Activated T-cell treated with anti-CD3 and anti-CD28 coated beads, Interleukin-2, amount 50 U/mL, for 24 hours (primary cell): ENCODE measurements at places on chromosomes 12 and 14.

- peaks cover 1% of the 10 kb centered on the region for H3K4me1 ChIP-seq
- no peak overlapping the region for H3K4me3 ChIP-seq
- peaks cover 16% of the 10 kb centered on the region for H3K27me3 ChIP-seq
- DNase-seq: no peak
- H3K27ac ChIP-seq: no peak overlapping the region
Measured at GRCh38 chr12:127306604-127307215, 960.3 kb upstream of the TMEM132C start.

DNA sequence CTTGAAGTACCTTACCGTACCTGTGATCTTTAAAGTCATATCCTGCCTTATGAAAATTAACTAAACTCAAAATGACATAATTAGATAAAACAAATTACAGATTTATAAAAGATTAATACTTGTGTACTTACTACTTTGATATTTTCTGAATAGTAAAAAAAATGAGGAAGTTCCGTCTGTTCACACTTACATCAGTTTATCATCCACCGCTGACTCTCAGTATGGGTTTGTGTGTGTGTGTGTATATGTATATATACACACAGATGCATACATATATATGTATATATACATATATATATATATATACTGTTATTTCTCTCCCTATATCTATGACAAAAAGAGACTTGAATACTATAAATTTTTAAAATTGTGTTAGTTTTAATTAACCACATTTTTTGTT lies 65.0 kb upstream of the MON2 start:
- no peaks in the 10 kb centered on the region for H3K27me3 ChIP-seq
- H3K4me3 ChIP-seq: no peak overlapping the region
- peaks cover 30% of the 10 kb centered on the region for H3K4me1 ChIP-seq
- DNase-seq: no peak
- H3K36me3 ChIP-seq: peaks cover 85% of the 10 kb centered on the region
- no peak overlapping the region for H3K27ac ChIP-seq

GRCh38 chr12:104520242-104520900 lies 63.6 kb downstream of the CHST11 start:
- H3K4me3 ChIP-seq: no peak overlapping the region
- H3K4me1 ChIP-seq: peaks cover 89% of the 10 kb centered on the region
- no peaks in the 10 kb centered on the region for H3K27me3 ChIP-seq
- H3K27ac ChIP-seq: no peak overlapping the region
- DNase-seq: no peak
- H3K36me3 ChIP-seq: no peaks in the 10 kb centered on the region

DNA sequence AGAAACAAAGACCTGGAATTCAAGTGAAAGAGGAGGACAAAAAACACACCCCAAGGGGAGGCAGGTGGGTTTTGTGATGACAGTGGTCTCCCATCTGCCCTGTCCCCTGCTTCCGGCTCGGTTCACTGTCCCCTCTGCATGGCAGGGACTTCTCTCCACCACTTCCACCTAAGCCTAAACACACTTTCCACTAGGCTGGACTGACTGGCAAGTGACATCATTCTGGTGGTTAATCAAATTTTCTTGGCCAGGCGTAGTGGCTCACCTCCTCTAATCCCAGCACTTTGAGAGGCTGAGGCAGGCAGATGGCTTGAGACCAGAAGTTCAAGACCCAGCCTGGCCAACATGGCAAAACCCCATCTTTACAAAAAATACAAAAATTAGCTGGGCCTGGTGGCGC lies 11.9 kb downstream of the PLEKHG6 start:
- DNase-seq: no peak
- H3K36me3 ChIP-seq: peaks cover 9% of the 10 kb centered on the region
- peaks cover 59% of the 10 kb centered on the region for H3K4me1 ChIP-seq
- no peaks in the 10 kb centered on the region for H3K27me3 ChIP-seq

- H3K27ac ChIP-seq: peak overlapping the region; percentile 94
- H3K36me3 ChIP-seq: peaks cover 90% of the 10 kb centered on the region
- H3K4me1 ChIP-seq: peaks cover 93% of the 10 kb centered on the region
- H3K4me3 ChIP-seq: peak overlapping the region; percentile 60
Measured at GRCh38 chr14:54435500-54435981, 5.6 kb downstream of the CNIH1 start.

GRCh38 chr12:31035967-31036665 lies 37.5 kb upstream of the DDX11 start:
- no peaks in the 10 kb centered on the region for H3K4me1 ChIP-seq
- no peak overlapping the region for H3K4me3 ChIP-seq

- H3K27me3 ChIP-seq: no peaks in the 10 kb centered on the region
- no peak for DNase-seq
- H3K36me3 ChIP-seq: no peaks in the 10 kb centered on the region
- no peak overlapping the region for H3K4me3 ChIP-seq
- H3K27ac ChIP-seq: no peak overlapping the region
- H3K4me1 ChIP-seq: no peaks in the 10 kb centered on the region
Measured at GRCh38 chr12:129145381-129145780, 292.1 kb downstream of the GLT1D1 start.

DNA sequence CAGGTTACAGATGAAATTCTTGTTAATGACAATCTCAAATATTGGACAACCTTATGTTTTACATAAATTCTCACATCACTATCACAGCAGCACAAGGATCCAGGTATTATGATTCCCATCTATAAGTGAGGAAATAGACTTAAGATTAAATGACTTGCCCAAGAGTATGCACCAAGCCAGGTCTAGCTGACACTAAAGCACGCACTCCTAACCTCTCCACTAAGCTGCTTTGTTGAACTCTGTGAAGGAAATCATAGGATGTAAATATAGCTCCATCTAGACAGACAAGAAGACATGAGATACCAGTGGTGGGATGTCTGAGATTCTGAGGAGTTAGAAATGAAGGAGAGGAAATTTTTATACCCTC lies 87.9 kb downstream of the PHLDA1 start:
- peak overlapping the region; percentile 99 for H3K27ac ChIP-seq
- H3K4me3 ChIP-seq: peak overlapping the region; percentile 44
- peaks cover 44% of the 10 kb centered on the region for H3K4me1 ChIP-seq
- no peak for DNase-seq

- no peak overlapping the region for H3K4me3 ChIP-seq
- H3K27ac ChIP-seq: no peak overlapping the region
- peaks cover 10% of the 10 kb centered on the region for H3K27me3 ChIP-seq
- no peak for DNase-seq
- H3K36me3 ChIP-seq: no peaks in the 10 kb centered on the region
Measured at GRCh38 chr12:106522708-106523107, 60.1 kb upstream of the RFX4 start.

- no peaks in the 10 kb centered on the region for H3K27me3 ChIP-seq
- DNase-seq: no peak
- H3K27ac ChIP-seq: no peak overlapping the region
- H3K4me3 ChIP-seq: no peak overlapping the region
- no peaks in the 10 kb centered on the region for H3K4me1 ChIP-seq
Measured at GRCh38 chr12:119692410-119692809, 24.5 kb downstream of the PRKAB1 start.

DNA sequence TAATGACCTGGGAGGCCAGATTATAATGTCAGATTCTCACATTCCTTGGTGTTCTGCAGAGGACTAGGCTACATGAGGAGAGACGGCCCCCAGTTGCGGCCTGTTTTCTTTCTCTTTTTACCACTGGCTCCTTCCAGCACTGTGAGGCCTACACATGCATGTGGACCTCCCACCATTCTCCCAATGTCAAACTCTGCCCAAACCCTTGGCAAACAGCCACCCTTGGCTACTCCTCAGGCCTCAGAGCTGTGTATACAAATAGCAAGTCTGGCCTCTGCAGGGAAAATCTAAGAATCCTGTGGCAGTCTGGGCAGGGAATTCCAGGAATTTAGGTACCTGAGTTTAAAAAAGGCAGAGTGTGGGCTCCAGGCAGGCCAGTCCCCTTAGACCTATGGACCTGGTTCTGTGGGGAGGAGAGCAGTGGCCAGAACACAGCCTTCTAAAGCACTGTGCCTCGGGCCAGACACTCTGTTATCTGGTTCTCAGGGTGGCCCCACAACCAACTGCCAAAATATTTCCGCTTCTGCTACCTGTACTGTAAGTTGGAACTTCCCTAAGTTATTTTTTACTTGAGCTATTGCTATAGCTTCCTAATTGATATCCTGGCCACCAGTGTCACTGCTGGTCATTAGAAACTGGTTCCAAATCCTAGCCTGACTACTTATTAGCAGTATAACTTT lies 19.9 kb upstream of the NEDD1 start:
- peaks cover 11% of the 10 kb centered on the region for H3K27me3 ChIP-seq
- H3K4me1 ChIP-seq: peaks cover 9% of the 10 kb centered on the region
- no peak overlapping the region for H3K27ac ChIP-seq
- no peak for DNase-seq
- H3K4me3 ChIP-seq: no peak overlapping the region

GRCh38 chr12:124847113-124848074 lies 16.3 kb downstream of the SCARB1 start:
- H3K27me3 ChIP-seq: no peaks in the 10 kb centered on the region
- DNase-seq: no peak
- H3K4me3 ChIP-seq: no peak overlapping the region
- H3K27ac ChIP-seq: no peak overlapping the region
- H3K4me1 ChIP-seq: peaks cover 5% of the 10 kb centered on the region

DNA sequence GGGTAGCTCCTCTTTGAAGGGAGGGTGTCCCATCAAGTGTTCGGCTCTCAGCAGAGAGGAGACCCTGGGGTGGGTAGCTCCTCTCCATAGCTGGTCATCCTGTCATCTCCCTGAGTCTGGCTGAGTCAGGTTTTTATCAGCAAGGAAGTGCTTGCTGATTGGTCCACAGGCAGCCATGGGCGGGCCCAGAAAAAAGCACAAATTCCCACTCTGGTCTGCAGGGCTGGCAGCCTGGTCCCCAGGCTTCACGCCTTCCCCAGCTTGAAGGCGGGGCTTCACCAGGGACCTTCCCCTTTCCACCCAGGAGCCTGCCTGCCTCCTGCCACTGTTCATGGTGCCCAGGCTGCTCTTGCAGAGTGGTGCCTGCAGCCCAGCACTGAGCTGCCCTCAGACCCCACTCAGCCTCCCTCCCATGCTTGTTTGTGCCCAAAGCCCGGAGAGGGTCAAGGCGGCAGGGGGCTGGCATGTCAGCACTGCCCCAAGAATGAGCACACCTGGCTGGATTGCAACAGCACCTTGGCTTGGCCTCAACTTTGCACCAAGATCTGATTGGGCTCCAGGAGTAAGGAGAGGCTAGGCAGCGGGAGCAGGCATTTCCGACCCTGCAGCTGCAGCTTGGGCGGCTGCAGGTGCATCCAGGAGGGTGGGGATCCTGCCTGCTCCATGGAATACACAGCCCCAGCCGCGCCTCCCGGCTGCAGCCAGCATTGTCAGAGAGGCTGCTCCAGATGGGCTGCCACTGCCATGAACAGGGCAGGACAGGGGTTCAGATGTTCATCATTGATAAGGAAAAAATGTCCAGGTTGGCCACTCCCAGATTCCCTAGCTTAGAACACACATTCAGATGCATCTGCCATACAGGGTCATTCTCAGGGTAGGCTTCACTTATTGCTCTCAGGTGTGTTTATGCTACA lies 22.0 kb upstream of the WDR89 start:
- no peak overlapping the region for H3K4me3 ChIP-seq
- DNase-seq: no peak

DNA sequence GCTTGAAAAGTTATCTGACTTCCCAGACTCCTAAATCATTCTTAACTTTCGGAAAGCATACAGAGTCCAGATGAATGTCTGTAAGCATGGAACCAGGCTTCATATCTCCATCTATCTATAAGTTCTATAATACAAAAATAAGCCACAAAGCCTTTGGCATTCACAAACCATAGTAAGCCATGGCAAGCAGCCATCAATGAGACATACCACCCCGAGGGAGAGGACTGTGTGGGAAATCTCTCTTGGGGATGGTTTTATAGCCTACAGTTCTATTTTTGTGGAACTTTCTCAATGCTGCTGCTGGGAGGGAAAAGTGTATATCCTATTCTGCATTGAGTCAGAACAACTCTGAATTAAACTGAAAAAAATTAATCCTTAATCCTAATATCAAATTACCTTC lies 20.4 kb downstream of the EGLN3 start:
- no peaks in the 10 kb centered on the region for H3K4me1 ChIP-seq
- H3K36me3 ChIP-seq: no peaks in the 10 kb centered on the region
- no peak overlapping the region for H3K27ac ChIP-seq
- H3K4me3 ChIP-seq: no peak overlapping the region
- no peaks in the 10 kb centered on the region for H3K27me3 ChIP-seq
- no peak for DNase-seq

DNA sequence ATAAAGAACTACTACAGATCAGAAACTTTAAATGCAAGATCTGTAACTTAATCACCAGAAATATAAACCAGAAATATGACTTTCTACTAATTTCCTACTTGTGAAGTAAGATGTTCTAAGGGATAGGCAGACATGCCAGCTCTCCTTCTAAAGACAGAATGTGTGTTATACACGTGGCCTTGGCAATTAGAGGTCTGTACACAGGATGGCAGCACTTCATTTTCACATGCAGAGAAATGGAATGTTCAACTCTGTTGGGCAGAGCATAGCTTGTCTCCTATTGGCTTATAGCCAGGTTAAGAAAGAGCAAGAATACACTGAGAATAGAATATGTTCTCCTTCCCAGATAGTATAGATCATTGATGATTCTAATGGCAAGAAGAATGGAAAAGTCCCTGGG lies 403.8 kb downstream of the DAD1 start:
- H3K27ac ChIP-seq: no peak overlapping the region
- no peak for DNase-seq
- no peak overlapping the region for H3K4me3 ChIP-seq
- H3K27me3 ChIP-seq: no peaks in the 10 kb centered on the region
- H3K36me3 ChIP-seq: no peaks in the 10 kb centered on the region
- no peaks in the 10 kb centered on the region for H3K4me1 ChIP-seq

DNA sequence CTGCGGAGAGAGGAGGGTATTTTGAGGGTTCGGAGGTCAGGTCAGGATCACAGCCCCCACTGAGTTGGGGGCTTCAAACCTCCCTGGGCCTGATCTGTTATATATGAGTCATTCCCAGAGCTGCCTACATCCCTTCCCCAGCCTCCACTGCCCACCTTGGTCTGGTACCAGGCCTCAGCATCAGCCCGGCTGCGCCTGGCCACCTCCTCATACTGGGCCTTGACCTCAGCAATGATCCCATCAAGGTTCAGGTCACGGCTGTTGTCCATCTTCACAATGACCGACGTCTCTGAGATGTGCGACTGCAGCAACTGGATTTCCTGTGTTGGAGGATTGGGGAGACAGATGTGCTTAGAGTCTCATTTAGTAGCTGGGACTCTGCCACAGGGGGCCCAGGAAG lies 4.2 kb downstream of the KRT84 start:
- DNase-seq: no peak
- H3K4me1 ChIP-seq: peaks cover 10% of the 10 kb centered on the region
- no peaks in the 10 kb centered on the region for H3K36me3 ChIP-seq
- no peak overlapping the region for H3K4me3 ChIP-seq

- H3K4me1 ChIP-seq: peaks cover 27% of the 10 kb centered on the region
- H3K27me3 ChIP-seq: peaks cover 51% of the 10 kb centered on the region
- H3K4me3 ChIP-seq: no peak overlapping the region
Measured at GRCh38 chr14:51653775-51654532, 2.2 kb downstream of the FRMD6 start.

DNA sequence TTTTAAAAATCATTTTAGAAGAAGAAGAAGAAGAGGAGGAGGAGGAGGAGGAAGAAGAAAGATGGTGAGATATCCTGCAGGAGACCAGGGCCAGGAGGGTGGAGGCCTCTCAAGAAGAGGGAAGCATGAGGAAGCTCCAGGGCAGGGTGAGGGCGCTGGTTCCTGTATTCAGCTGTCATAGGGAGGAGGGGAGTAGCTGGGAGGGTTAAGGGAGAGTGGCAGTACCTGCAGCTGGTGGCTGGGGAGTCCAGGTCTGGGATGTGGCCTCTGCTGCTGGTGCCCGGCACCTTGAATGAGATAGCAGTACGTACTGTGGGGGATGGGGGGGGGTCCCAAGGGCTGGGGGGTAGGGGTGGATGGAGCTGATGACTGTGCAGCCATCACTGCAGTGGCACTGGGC lies 9.8 kb downstream of the RBP5 start:
- H3K4me3 ChIP-seq: no peak overlapping the region
- H3K27me3 ChIP-seq: no peaks in the 10 kb centered on the region
- no peak for DNase-seq
- peaks cover 51% of the 10 kb centered on the region for H3K36me3 ChIP-seq
- H3K4me1 ChIP-seq: no peaks in the 10 kb centered on the region
